Stimulated activated naive CD8-positive, alpha-beta T cell treated with anti-CD3 and anti-CD28 coated beads, Interleukin-15, Interleukin-2, amounts not matched to agents 100 U/mL and 50 U/mL, for 24 hours (primary cell): ENCODE measurements at places on chromosomes 1 and 21.

DNA sequence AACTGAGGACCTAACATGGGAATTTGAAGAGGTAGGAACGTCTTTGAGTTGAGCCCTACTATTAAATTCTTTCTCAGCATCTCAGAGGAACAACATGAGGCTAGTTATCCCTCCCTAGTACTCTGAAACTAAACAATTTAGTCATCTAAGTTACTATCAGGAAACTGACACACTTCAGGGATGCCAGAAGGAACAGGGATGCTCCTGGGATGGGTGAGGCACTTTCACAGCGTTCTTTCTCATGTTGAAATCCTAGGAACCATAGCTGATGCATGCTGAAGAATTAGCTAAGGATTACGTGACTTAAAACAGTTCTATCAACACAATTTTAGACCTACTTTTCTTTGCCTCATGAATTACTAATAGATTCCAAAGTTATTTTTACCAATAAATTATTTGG is 1.8 kb upstream of the SPRR2G start:
- no peak for DNase-seq

DNA sequence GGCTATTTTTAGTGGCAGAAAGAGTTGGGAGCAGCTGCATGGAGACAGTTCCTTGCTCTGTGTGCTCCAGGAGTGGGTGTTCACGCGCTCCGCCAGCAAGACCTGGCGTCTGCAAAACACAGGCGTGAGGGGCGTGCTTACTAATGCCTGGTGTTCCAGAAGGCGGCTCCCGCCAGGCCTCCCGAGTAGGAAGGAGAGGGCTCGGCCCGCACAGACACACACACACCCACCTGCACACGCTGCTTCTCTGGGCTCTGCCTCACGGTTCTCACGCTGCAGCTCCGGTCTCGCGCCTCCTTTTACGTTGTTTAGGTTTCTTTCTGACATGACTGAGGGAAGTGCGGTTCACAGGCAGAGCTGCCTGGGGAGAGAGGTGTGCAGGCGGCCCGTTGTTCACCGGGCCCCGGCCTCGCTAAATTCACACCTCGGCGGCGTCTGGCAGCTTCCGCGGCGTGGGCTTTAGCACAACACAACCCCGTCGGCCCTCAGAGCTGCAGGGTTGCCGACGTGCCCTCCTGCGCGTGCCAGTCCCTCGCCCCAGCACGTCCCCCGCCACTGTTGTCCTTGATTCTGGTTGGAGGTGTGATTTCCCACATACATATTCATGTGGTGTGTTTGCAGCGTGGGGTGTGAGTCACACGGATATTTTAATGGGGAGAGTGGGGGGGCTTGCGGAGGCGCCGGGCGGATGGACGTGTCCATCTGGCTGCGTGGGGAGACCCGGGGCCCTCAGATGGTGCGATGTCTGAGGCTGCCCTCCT is 77.0 kb downstream of the SKI start:
- DNase-seq = no peak

DNA sequence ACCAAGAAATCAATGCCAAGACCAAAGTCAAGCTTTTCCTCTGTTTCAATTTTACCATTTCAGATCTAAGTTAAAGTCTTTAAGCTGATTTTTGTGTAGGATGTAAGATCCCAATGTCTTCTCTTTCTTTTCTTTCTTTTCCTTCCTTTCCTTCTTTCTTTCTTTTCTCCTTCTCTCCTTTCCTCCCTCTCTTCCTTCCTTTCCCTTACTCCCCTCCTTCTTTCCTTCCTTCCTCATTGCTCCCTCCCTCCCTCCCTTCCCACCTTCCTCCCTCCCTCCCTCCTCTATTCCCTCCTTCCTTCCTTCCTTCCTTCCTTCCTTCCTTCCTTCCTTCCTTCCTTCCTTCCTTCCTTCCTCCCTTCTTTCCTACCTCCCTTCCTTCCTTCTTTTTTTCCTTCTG is 197.5 kb downstream of the KCNT2 start:
- DNase-seq = no peak

- no peak for DNase-seq
Measured at GRCh38 chr1:1144843-1145546, 28.7 kb upstream of the TTLL10 start.

DNA sequence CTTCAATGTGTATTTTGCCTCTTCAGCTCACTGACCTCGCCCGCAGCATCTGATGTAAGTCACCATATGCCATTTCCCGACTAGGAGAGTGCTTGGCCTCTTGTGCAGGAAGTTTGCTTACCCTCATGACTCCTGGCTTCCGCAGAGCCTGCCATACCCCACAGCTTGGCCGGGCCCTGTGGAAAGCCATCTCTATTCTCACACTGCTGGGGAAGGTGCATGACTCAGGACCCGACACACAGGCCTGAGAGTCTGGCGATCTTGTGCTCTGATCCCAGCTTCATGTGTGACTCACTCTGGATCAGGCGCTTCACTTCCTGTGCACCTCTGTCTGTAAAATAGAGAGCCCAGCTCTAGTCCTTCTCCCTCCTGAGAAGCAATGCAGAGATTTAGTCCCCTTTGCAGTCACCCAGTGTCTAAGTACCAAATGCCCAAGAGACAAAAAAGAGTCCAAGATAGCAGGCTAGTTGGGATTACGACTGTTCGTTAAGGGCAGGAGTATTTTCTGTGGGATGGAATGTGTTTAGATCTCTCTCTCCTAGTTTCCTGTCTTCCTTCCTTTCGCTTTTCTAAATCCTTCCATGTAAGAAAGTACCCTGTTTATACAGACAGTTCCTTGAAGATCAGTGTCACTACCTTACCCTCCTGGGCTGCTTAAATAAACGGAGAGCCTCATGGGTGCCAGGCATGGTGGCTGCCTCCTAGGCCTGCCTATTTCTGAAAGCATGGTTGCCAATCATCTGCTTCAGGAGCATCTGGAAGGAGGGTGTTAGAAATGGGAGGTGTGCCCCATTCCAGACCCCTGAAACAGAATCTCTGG is 62.8 kb upstream of the KIF26B start:
- DNase-seq = no peak

GRCh38 chr1:88463401-88463985 is 220.6 kb upstream of the PKN2 start:
- DNase-seq = no peak

GRCh38 chr1:29695036-29695435 is 458.7 kb downstream of the PTPRU start:
- DNase-seq = no peak

GRCh38 chr1:10796029-10796944 is at the start of gene CASZ1:
Gene CASZ1 (minus strand): TSS chr1:10796646. CDS start chr1:10693889, 102,757 bp downstream.
- DNase-seq = peak; percentile 20

DNA sequence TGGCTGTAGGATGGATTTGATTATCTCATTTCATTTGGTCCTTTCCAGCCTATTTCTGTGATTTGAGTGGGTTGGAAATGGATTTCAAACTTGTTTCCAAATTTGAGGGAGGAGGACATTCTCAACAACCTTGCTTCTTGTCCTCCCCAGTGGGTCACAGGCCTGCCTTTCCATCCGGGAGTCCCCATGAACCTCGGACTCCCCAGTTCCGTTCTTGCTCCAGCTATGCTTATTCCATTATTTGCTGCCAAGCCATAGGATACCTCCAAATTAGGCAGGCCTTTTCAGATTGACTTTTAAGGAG is 97.8 kb downstream of the DUSP10 start:
- DNase-seq = no peak

DNA sequence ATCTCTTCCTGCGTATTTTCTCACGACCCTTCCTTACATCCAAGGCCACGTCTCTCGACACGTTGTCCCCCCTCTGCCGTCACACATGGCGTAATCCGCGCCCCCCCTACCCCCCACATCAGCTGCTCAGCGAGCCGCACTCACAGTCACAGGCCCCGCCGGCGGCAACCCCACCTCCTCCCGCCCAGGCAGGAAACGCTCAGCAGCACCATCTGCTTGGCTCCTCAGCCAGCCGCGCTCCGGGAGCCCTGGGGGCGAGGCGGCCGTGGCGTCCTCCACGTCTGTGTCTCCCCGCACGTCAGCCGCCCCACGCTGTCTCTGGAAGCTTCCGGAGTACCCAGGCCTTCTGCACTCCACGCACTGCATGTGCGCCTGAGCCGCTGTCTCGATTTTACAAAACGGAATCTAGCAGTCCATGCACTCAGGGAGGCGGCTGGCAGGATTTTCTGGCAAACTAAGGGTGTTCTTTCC is 64.6 kb downstream of the SIK1 start:
- DNase-seq = peak; percentile 80

GRCh38 chr21:22253761-22254160 is 1255.6 kb downstream of the NCAM2 start:
- no peak for DNase-seq

- no peak for DNase-seq
Measured at GRCh38 chr1:157575744-157576143, 22.1 kb downstream of the FCRL4 start.

GRCh38 chr1:218869276-218869675 is 304.4 kb upstream of the LYPLAL1 start:
- DNase-seq = no peak

DNA sequence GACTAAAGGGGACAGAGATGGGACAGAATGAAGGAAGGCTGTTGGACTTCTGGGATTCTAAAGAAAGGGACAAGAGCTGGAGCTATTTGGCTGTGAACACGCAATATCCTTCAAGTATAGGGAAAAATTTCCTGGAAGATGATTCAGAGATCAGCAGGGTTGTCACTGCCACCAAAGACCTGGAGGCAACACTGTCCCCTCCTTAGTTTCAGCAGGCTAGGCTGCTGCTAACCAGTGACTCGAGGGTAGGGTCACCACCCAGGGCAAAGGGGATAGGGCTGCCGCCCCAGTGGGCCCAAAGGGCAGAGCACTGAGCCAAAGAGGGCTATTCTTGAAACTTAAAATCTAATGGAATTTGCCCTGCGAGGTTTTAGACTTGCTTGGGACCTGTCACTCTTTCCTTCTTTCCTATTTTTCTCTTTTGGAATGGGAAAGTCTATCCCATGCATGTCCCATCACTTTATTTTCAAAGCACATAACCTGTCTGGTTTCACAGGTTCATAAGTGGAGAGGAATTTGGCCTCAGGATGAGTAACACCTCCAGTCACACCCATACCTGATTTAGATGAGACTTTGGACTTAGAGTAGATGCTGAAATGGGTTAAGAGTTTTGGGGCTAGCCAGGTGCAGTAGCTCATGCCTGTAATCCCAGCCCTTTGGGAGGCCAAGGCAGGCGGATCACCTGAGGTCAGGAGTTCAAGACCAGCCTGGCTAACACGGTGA is 11.9 kb downstream of the IFNLR1 start:
- DNase-seq = no peak

GRCh38 chr1:232765542-232765941 is 39.7 kb upstream of the MAP10 start:
- no peak for DNase-seq

GRCh38 chr1:20711285-20712214 is 6.3 kb downstream of the KIF17 start:
- DNase-seq = no peak

DNA sequence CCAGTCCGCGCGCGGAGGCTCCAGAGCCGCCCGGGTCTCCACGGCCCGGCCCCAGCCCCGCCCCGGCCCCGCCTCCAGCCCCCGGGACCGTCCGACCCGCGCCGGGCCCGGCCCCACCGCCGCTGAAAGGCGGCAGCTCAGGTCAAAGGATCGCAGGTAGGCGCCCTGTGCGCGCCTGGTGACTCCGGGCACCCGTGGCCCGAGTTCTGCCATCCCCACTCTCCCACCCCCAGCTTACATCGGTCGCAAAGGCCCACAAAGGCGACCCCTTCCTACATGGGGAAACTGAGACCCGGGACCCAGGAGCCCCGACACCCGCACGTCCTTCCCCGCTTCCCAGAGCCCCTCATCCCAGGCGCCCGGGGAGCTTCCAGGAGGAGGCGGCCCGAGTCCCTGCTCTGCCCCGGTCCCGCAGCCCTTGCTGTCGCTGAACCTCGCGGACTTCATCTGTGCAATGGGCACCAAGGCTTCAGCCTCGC is at the start of gene TMEM200B:
TSS of gene TMEM200B (minus strand) at position 17 of the 479 bp plus-strand sequence. CDS start 2,075 bp downstream, outside the sequence.
- peak; percentile 44 for DNase-seq

GRCh38 chr1:33577663-33578062 is 105.2 kb downstream of the ZSCAN20 start:
- DNase-seq = no peak

GRCh38 chr1:147409886-147410285 is 131.4 kb upstream of the BCL9 start:
- no peak for DNase-seq

DNA sequence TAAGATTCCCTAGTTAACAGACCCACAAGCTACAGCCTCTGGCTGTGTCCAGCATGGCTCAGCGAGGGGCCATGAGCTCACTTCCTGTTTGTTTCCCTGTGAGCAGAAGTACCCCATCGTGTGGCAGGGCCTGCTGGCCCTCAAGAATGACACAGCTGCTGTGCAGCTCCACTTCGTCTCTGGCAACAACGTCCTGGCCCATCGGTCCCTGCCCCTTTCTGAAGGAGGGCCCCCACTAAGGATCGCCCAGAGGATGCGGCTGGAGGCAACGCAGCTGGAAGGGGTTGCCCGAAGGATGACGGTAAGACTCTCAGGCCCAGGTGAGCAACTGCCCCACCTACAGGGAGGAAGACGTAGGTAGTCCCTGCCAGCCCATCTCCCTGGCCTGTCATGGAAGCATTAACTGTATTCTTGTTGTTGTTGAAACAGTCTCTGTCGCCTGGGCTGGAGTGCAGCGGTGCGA is 38.2 kb downstream of the ZBTB17 start:
- DNase-seq = no peak

DNA sequence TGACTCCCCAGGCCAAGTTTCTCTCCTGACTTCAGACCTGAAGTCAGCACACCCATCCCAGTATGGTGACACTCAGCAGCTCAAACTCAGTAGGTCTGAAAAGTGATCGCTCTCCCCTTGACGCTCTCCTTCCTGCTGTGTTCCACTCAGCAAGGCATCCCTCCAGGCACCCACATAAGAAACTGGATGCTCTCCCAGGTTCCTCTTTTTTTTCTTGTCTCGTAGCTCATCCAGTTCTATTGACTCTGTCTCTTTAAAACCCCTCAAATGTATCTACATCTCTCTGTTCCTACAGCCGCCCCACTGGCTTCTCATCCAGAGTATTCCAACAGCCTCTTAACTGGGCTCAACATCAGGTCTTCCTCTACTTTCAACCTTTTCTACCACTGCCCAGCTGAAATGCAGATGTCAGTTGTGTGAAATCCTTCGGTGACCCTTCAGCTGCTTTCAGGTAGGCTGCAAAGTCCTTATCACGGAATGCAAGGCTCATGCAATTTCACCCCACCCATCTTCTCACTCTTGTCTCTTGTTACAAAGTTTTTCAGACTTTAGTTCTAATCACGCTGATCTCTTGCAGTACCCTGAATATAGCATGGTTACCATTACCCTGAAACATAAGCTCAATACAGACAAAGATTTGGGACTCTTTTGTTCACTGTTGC is 286.2 kb upstream of the POU3F1 start:
- no peak for DNase-seq

DNA sequence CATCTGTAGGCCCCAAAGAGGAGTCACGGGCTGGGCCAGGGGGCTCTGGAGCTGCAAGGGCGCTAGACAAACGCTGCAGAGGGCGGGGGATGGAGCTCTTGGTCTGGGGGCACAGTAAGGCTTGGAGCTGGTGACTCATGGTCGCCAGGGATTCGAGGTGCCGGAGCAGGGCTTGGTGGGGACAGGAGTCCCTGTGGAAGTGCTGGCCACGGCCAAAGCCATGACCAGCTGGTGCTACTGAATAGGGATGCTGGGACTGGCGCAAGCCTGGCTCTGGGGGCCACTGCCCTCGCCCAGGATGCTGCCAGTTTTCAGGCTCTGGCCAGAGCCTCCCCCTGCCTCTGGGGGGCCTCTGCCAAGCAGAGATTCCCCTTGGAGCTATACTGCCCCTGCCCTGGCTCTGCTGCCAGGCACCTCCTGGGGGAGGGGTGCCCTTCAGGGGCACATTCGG is 25.2 kb downstream of the SPOCD1 start:
- no peak for DNase-seq

- DNase-seq = peak; percentile 44
Measured at GRCh38 chr1:15965228-15965767, 10.6 kb downstream of the ZBTB17 start.
